ENCODE measurements at places on chromosomes 1 and 21.

DNA sequence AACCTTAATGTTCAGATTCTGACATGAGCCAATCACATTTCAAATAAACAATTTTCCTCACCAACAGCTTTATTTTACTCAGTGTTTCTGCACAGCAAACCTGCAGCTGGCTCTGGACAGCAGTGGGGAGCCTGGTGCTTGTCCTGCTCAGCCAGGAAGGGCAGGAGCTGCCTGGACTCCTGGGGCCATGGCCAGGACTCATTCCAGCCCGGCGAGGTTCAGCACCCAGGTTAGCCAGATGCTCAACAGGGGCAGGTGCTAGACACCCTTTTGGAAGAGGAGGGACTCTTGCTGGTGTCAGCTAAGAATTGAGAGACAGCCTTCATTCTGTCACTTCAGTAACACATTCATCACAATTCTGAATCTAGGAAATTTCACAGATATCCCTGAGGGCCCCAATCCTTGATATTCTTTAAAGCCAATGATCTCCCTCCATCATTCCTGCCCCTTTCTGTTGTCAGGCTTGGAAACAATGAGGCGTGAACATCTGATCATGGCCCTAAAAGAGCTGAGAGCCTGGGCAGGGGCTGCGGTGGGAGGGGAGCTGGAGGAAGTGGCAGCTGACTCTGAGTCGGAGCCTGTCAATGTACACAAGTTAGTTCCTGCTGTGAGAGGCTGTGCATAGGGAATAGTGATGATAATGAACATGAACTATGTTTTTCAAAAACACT, 251.3 kb downstream of the SDCCAG8 start:
- ATAC-seq, result no peak

DNA sequence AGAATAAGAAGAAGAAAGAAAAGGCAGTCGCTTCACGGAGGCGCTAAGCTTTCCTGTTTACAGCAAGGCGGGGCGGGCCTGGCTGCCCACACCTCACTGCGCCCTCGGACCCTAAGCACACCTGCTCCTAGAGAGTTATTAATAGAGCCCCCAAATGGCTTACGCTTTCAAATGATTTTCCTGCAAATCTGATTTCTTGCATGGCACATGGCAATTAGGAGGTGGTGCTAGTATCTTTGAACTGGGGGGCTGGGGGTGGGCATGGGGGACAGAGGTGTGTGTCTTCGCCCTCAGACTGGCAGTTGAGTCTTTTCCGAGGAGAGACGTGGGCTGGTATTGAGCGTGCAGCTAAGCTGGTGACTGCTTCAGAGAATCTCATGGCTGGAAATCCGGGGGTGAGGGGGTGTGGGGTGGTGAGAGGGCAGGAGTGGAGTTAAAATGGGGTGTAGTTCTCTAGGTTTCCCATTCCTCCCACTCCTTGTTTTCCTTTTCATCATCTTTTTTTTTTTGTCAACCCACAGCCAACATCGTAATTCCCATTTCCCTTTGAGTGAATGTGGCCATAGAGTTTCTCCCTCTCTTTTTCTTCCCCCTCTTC, 1.3 kb downstream of the S1PR1 start:
- peak; percentile 10 for ATAC-seq

DNA sequence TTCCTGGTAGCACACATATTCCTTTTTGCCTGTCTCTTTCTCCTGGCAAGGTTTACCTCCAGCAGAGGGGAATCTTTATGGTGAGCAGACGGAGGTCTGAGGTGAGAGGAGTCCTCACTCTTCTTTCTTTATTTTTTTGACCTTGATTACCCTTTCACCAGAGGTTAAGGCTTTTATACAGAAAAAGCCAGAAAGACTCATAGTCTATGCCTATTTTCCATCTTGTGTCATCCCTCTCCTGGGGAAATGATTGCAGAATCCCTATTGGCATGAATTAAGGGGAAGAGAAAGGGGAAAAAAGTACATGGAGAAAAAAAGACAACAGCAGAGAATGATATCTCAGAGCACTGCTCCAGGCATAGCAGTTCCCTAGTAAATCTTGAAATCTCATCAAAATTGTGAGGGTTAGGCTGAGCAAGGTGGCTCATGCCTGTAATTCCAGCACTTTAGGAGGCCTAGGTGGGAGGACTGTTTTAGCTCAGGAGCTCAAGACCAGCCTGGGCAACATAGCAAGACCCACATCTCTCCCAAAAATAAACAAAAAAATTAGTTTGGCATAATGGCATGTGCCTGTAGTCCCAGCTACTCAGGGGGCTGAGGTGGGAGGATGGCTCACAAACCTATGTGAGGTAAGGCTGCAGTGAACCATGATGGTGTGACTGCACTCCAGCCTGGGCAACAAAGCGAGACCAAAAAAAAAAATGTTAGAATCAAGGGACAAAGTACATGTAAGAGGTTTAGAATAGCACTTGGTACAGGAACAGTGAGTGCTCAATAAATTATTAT, 1.2 kb upstream of the XPR1 start:
- no peak for ATAC-seq

- no peak for ATAC-seq
These were observed 211.7 kb downstream of the GPATCH2 start for GRCh38 chr1:217419194-217419551.

- no peak for ATAC-seq
These were observed 12.7 kb downstream of the ATF3 start for GRCh38 chr1:212621043-212621948.
